ENCODE measurements at places on chromosomes 6 and 20.

DNA sequence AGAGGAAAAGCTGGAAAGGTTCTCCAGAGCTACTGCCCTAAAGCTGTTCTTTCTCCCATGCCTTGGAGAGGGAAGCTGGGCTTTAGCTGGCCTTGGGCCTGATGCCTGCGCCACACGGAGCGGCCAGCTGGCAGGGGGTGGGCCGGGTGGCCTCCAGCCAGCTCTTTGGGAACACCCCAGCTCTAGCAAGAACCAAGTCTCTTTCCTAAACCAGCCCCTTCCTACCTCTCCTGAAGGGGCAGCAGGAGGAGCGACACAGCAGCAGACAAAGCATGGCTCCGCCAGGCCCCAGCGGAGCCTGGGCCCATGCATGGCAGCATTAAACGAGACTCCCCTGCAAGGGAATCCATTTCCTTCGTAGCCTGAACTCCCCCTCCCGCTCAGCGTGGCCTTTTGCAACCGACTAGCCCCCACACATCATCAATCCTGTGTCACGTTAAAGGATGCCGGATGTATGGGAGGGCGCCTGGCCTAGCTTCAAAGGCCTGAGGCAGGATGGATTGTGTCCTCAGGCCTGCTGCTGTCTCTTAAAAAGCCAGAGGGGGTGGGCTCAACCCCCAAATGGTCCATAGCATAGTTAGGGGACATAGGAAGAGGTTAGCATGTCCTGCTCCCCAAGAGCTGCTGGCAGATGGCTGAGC, 14.0 kb downstream of the MRPS18A start:
- DNase-seq = no peak

GRCh38 chr6:31285486-31285885, 13.6 kb upstream of the HLA-C start:
- no peak for DNase-seq

DNA sequence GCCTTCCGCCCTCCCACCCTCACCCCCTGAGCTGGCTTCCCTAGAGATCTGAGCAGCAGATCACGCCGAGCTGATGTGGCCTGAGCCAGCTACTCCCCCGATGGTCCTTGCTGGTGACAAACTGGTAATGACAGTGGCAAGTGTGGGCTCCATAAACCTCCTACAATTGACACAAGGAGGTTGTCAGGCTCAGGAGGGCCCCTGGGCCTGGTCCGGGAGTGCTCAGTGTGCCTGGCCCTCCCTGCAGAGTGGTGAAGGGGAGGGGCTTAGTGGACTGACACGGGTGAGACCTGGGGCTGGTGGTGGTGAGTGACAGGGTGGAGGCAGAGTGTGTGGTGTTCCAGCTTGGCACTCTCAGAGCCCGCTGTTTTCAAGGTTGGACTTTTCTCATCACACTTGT, 22.6 kb upstream of the MPC1 start:
- DNase-seq = no peak

- DNase-seq = no peak
Observed at GRCh38 chr6:169853196-169854082, 102.0 kb downstream of the ERMARD start.

- DNase-seq = peak; percentile 25
Observed at GRCh38 chr6:10886691-10887502, at the start of gene SYCP2L. Gene SYCP2L, plus strand, starts transcription at chr6:10887052. Its CDS starts 75 bp downstream, at chr6:10887127.

DNA sequence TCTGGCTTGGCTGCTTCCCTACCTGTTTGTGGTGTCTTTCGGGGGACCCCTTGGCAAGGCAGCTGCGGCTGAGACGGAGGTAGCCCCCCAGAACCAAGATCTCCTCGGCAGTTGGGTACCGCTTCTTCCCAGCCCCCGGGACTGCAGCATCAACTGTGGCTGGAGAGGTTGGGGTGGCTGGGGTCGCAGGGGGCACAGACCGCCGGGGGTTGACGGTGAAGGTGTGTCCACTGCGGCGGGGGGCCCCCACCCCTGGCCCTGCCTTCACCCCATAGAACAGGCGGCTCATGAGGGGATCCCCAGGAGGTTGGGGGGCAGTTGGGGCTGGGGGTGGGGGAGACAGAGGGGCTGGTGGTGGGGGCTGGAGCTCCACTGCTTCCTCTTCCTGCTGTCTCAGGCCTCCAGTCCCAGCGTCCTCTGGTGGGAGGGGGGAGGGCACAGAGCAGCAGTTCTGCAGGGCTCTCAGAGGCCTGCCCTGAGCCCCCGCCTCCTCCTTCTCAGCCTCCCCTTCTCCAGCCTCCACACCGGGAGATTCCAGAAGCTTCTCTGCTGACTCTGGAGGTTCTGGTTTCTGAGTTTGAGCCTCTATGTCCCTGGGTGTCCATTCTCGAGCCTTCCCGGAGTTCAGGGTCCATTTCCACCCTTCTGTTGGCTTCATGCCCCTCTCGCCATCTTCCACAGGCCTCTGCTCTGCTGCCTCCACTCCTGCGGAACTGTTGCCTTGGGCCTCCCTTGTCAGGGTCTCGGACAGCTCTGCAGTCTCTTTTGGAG, 1.9 kb downstream of the PPP1R18 start:
- DNase-seq = no peak

DNA sequence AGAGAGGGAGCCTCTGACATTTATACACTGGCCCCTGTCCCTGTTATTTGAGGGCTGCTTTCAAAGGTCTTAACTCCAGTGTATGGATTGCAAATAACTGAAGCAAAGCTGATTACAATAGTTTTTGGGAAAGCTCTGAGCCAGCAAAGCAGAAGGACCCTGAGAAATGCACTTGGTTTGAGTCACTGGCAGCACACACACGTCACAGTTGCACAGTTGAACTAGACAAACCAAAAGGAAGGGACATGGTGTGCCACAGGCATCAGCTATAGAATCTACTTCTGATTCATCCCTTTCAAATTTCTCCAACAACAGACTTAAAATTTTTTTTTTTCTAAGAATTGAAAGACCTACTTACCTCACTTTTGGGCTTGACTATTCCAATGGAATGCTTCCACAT, 56.4 kb downstream of the SNRNP48 start:
- no peak for DNase-seq

DNA sequence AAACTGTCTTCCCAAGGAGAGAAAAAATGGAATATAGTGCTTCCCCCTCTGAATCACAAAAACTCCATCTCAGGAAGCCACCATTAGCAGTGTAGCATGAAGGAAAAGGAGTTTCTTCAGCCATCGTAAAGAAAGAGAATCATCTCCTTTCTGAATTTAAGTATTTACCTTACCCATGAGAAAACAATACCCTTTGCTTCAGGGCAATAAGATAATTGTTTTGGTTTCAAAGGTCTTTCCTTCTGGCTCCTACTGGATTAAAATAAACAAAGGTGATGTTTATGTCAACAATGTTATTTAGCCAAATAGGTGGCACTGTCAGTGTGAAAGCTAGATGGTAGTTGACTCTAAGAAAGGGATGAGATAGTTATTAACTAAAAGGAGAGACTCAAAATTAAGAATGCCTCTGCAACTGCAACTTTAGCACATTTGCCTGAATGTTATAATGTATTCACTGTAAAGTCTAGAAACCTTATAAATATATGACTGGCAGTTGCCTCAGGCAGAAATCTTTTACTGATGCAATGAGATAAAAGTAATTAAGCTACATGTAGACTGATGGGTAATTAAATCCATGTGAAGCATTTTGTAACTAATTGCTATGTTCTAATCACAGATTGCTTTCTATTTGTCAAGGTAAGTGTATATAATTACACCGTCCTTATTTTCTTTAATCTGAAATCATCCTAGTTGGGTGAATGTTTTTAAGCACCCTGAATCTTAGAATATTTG, 399.0 kb downstream of the CDKAL1 start:
- DNase-seq = no peak

GRCh38 chr20:53434662-53435061, 159.0 kb downstream of the ZNF217 start:
- DNase-seq = no peak

GRCh38 chr6:149681209-149681608, 32.7 kb upstream of the KATNA1 start:
- no peak for DNase-seq

- no peak for DNase-seq
Observed at GRCh38 chr6:165641672-165642156, 21.3 kb downstream of the PDE10A start.

GRCh38 chr20:60630609-60631008, 621.5 kb upstream of the CDH4 start:
- DNase-seq = no peak

GRCh38 chr6:73157870-73158269, 67.4 kb downstream of the KHDC1L start:
- no peak for DNase-seq

DNA sequence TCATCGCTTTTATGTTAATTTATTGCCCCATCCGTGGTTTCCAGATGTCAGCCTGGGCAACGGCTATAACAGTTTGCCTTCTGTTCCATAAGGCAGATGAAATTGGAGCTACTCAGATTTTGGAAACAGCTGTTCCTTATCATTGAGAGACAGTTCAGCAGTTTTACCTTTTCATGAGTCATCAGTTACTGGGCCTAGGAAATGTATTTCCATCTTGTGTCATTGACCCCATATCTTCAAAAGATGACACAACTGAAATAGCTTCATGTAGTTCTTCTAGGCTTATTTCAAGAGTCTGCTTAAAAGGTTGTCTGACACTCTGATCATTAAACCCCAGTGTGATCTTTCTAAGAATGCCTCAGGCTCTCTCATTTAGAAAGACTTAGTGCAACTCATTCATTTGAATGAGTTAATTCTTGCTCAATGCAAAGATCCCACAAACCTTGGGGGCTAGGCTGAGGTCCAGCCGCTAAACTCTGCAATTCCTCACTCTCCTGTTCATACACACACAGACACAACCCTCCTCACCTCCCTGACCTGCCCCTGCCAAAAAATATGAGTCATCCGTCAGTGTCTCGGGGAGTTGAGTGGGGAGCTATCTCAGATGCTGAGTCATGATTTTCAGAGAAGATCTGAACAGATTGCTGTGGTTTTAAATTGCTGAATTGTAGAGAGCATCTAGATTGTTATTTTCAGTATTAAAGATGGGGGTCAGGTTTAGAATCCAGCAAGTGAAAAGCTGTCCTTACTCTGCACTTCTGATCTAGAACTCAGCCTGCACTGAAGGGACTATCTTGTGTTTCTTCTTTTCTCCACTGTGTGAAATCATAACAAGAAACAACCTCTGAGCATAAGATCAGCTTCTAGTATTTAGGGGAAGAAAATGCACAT, 61.8 kb downstream of the RPP40 start:
- no peak for DNase-seq

DNA sequence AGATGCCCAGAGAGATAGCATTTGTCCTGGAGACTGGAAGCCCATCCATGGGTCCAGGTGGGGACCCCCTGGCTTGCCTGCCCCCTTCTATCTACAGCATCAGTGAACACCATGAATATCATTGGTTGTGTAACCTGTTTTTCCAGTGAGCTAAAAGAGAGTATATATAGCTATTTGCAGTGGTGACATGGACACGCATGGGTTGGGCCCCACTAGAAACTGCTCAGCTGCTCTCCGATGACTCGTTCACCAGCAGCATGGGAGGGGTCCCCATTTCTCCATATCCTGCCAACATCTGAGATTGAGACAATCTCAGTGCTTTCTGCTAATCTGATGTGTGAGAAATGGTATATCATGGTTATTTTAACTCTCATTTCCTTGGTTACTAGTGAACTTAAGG, 4.0 kb upstream of the ZC3H12D start:
- no peak for DNase-seq

DNA sequence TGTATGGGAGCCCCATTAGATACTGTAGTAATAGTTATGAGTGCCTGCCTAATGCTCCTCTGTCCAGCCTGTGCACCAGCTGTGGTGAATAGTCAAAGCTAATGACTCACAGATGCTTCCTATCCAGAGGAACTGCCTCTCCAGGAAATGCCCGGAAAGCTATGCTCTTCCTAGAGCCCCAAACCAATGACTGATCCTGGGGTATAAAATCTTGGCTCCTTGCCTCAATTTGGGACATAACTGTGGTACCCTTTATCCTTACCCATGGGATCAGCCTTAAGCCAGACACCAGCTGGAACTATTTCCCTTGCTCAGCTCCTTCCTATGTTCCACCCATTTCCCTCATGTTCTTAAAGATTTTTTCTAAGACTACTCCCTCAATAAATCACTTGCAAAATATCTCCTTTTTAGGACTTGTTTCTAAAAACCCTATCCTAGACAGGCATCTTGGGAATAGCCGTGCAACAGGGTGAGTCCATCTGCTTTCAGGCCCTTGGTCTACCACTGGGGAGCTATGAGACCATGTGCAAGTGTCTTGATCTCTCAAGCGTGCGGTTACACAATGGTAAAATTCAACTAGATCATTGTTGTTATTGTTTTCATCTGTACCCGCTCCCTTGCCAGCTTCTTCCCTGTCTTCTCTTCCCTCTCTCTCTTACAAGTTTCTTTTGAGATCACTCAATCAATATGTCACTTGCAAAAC, 283.7 kb downstream of the BTBD3 start:
- DNase-seq = no peak

DNA sequence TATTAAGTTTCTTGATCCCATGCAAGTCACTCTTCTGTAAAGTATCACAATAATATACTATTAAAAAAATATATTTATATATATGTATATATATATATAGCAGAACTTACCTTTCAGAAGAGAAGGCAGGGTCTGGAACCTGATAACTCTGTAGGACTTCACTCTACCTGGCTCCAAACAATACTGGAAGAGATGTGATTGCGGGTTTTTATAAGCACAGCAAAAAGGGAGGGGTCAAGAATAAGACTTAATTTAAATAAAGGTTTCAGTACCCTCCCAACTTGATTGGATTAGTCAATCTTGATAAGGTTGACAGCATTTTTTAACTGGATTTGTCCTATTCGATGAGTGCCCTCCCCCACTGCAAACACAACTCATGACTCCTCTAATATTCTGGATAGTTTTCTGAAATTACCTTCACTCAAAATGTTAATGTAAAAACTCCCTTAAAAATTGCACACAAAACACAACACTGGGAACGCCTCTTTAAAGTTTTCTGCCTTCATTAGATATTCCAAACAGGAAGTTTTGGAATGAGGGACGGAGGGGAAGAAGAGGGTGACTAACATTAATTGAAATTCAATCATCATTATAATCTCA, 4.0 kb upstream of the ZNF217 start:
- no peak for DNase-seq

DNA sequence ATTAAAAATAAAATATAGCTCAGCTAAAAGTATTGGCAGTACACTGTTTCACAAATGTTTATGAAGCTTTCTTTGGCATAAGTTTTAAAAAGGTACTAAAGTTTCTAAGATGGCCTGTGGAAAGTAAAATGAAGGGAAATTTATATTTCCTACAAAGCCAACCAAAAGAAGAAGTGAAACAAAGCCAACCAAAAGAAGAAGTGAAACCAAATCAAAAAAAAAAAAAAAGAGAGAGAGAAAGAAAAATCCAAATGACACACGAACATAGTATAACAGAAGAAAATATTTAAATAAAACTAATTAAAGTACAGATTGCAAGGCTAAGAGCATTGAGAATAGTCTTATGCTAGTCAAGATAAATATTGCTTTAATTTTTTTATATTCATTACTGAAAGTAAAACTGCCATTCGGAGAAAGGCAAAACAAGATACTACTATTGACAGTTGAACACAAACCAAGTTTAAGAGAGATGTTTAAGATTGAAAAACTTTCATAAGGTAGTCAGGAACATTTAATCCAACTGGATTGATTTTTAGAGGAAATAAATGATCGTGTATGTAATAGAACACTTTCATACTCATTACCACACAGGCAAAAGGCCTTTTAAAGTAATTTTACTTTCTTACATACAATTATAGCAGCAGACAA, 12.8 kb upstream of the KHDRBS2 start:
- peak; percentile 26 for DNase-seq

Measured in SIG-M5 (cell line).